ENCODE measurements at places on chromosomes 3 and 15. TPM values are rescaled to one million over a fixed set of nuclear protein-coding genes. Genes with fewer than 3 reads are reported as not detected.

GP5 gene
- under 0.01 TPM for total RNA-seq

PRR23A gene
- total RNA-seq: not detected

PLCB2 gene
- 3.7 TPM for total RNA-seq

ITGB5 gene
- total RNA-seq: 24.0 TPM

SUCNR1 gene
- 0.52 TPM for total RNA-seq

TTLL13 gene
- not detected for total RNA-seq

CFAP44 gene
- 6.3 TPM for total RNA-seq

CKMT1A gene
- total RNA-seq: not detected

PLSCR5 gene
- total RNA-seq: not detected

ECE2 gene
- not detected for total RNA-seq

CPNE9 gene
- 0.52 TPM for total RNA-seq

BNC1 gene
- total RNA-seq: 1.6 TPM

SEC22A gene
- 54.8 TPM for total RNA-seq

GOLGA8M gene
- total RNA-seq: 1.0 TPM

NDN gene
- total RNA-seq: 190 TPM

AMIGO3 gene
- under 0.01 TPM for total RNA-seq

IRAK2 gene
- 1.6 TPM for total RNA-seq

CTSH gene
- 34.4 TPM for total RNA-seq

CCNDBP1 gene
- total RNA-seq: 45.4 TPM

EXD1 gene
- not detected for total RNA-seq

ZNF620 gene
- total RNA-seq: 2.1 TPM

TMEM40 gene
- total RNA-seq: under 0.01 TPM

CASR gene
- not detected for total RNA-seq

SAMMSON gene
- under 0.01 TPM for total RNA-seq

SEMA5B gene
- 8.4 TPM for total RNA-seq

ADCY5 gene
- total RNA-seq: 6.8 TPM

SLC25A38 gene
- 13.6 TPM for total RNA-seq

NCKIPSD gene
- total RNA-seq: 3.1 TPM

SYNM gene
- total RNA-seq: 53.2 TPM

TMEM207 gene
- not detected for total RNA-seq

MESP1 gene
- 0.52 TPM for total RNA-seq

GOLGA8R gene
- total RNA-seq: 3.1 TPM

STX19 gene
- not detected for total RNA-seq

GOLGA6A gene
- 1.0 TPM for total RNA-seq

CADM2 gene
- total RNA-seq: 4.2 TPM

PLSCR4 gene
- total RNA-seq: 21.9 TPM

KBTBD8 gene
- total RNA-seq: 3.1 TPM

Measured in skeletal muscle tissue (tissue), 5 donors.